Endothelial cell of umbilical vein (primary cell): ENCODE measurements at places on chromosomes 7 and 10.

- H3K4me1 ChIP-seq, result no peaks in the 10 kb centered on the region
- no peaks in the 10 kb centered on the region for H3K27me3 ChIP-seq
- no peak overlapping the region for H3K27ac ChIP-seq
- H3K36me3 ChIP-seq, result no peaks in the 10 kb centered on the region
- no peak for DNase-seq
Measured at GRCh38 chr10:131675104-131675503, 225.7 kb upstream of the PPP2R2D start.

- no peak overlapping the region for H3K27ac ChIP-seq
- H3K36me3 ChIP-seq, result no peaks in the 10 kb centered on the region
- no peaks in the 10 kb centered on the region for H3K4me1 ChIP-seq
- H3K4me3 ChIP-seq, result no peak overlapping the region
- peak; percentile 15 for DNase-seq
Measured at GRCh38 chr7:12281038-12281437, 69.9 kb downstream of the TMEM106B start.

GRCh38 chr10:47266602-47267001 lies 33.4 kb upstream of the GDF10 start:
- H3K27ac ChIP-seq, result no peak overlapping the region
- DNase-seq, result no peak
- no peaks in the 10 kb centered on the region for H3K4me1 ChIP-seq
- no peaks in the 10 kb centered on the region for H3K36me3 ChIP-seq

DNA sequence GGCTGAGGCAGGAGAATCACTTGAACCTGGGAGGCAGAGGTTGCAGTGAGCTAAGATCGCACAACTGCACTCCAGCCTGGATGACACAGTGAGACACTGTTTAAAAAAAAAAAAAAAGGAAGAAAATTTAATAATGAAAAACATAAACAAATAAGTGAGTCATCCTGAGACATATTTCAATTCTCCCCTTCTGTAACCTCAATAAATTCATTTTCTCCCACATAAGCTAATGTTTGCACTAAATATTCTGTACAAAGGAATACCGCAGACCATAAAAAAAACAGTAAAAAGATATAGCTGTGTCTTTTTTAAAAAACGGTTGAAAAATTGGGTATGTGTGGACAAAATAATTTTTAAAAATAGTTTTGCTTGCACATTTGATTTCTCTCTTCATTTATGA lies 654.0 kb downstream of the KCNMA1 start:
- no peak overlapping the region for H3K4me3 ChIP-seq
- no peaks in the 10 kb centered on the region for H3K36me3 ChIP-seq
- DNase-seq, result no peak
- no peak overlapping the region for H3K27ac ChIP-seq
